ENCODE measurements at places on chromosomes 13 and 19.

DNA sequence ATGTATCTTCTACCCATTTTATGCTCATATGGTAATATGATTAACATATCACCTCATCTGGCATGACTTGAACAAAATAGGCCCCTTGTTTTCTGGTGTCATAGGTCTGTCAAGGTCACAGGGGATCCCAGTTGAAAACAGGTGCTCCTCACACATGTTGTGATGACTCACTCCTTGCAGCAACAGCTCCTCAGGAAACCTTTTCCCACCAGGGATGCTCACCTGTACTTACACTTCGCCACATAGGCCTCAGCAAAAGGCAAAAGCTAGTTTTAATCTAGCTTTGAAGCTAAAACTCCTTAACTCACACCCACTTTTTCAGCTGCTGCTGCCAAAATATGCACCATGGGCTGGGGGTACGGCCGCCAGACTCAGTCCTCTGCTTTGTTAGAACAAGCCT is 110.0 kb upstream of the SOX21 start:
- no peak for DNase-seq

DNA sequence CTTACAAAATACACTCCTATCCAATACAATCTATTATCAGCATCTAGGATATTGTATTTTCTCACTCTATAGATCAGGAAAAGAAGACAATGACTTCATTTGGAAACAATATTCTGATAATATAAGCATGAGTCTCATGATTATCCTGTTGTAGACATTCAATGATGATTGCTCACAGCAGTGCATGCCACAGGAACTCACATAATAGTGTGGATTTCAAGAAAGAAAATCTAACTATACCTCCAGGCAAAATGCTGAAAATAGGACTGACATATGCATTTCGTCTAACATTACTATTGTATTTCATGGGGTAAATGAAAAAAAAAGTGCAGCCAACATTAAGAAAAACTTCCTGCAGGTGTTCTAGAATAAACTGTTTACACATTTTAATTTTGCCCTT is 122.6 kb downstream of the POSTN start:
- peak; percentile 47 for DNase-seq

GRCh38 chr13:101868585-101869469 is 416.4 kb downstream of the ITGBL1 start:
- no peak for DNase-seq

- peak; percentile 89 for DNase-seq
These were observed 8.8 kb upstream of the SULT2B1 start for GRCh38 chr19:48543121-48543710.

DNA sequence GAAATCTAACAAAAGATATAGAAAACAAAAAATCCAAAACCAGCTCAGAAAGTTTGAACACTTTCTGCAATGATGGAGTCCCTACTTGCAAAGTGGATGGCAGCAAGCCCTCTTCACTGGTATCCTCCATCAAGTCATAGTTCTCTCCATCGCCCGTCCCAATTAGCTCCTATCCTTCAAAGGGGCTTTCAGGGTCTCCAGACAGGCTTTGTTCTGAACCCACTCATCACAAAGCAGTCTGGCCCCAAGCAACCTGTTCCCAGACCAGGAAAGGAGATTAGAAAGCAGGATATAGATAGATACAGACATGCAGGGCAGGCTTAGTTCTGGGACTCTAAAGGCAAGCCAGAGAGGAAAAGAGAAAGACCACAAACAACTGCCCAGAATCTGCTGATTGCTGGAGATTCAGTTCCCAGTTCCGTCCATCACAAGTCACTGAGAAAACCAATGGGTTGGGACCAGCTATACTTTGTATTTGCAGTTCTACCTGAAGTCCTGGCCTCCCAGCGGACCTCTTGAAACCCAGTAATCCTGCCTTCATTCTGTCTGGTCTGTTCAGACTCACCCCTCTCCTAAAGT is 47.2 kb upstream of the EPHX3 start:
- DNase-seq = no peak

- no peak for DNase-seq
These were observed 12.4 kb downstream of the RTN2 start for GRCh38 chr19:45484273-45484945.

- DNase-seq = no peak
These were observed 221.9 kb upstream of the SLC10A2 start for GRCh38 chr13:103288114-103288513.

DNA sequence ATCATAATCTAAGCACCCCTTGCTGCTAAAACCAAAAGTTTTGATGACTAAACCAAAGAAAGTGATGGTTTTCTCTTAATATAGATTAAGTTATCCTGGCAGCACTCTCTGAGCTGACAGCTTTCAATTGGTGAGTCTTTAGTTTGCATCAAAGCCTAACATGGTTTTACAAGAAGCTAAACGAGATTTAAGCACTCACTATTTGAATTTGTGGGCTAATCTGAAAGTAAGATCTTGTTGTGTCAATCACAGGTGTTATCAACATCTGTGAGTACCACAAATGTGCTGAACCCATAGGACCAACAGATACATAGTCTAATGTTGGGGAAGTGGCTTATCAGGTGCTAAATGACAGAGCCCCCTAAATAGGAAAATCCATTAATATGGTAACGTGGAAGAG is 223.9 kb downstream of the LHFPL6 start:
- no peak for DNase-seq

- DNase-seq = peak; percentile 14
These were observed 764 bp downstream of the ZNF626 start for GRCh38 chr19:20660473-20661140.

DNA sequence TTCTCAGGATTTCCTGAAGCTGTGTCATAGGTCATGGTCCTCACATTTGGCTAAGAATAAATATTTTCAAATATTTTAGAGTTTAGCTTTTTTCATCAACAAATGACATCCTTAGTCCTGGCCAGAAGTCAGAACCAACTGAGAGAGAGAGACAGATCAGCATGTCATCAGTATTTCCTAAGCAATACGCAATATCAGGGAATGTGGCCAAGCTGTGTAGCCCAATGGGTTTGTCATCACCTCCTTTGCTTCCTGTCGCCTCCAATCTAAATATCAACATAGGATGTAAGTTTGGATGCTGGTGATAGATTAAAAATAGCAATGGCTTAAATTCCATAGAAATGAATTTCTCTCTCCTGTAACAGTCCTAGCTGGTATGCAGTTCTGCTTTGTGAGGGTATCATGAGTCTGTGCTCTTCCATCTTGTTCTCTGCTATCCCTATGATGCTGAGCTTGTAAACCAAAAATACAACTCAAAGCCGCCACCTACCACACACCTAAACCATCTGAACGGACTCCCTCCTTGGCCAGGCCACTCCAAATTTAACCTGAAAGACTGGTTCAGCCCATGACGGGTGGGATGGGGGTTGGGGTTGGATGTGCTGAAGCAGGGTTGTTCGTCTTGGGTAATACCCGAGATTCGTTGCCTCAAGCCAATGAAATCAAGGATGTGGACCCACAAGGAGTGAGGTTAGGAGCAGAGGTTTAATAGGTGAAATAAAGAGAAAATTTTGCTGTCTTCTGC is 10.0 kb upstream of the IGSF23 start:
- DNase-seq = no peak

Measured in foreskin keratinocyte (primary cell).